ENCODE measurements at places on chromosomes 6 and 20.

DNA sequence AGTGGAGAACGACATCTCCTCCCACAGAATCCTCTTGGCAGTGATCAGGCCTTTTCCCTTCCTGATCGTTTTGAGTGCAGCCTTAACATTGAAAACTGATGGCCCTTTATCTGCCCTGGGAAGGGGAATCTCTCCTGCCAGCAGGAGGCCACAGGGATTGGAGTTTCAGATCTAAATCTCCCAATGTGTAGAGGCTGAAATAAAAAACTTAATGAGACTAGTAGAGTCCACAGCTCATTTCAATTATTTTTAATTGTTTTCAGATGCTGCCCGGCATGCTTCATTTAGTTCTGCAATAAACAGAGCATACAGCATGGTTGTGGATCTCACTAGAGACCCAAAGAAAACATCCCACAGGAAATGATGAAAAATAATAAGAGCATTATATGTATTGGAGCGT lies 662.2 kb upstream of the HS3ST5 start:
- DNase-seq: peak; percentile 87

DNA sequence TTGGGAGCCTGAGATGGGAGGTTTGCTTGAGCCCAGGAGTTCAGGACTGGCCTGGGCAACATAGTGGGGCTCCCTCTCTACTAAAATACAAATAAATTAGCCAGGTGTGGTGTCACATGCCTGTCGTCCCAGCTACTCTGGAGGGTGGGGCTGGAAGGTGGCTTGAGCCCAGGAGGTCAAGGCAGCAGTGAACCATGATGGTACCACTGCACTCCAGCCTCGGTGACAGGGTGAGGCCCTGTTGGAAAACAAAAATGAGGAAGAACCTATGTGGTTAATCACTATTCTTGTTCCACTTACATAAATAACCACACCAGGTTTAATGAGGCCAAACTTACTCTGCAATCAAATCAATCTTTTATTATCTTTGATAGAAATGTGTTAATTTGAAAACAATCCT lies 5.4 kb downstream of the PPDPF start:
- DNase-seq: no peak

- no peak for DNase-seq
Observed at GRCh38 chr6:148112851-148113319, 229.8 kb upstream of the SASH1 start.

GRCh38 chr6:8389036-8389818 lies 46.1 kb downstream of the SLC35B3 start:
- no peak for DNase-seq

GRCh38 chr6:157240960-157241311 lies 82.4 kb downstream of the TMEM242 start:
- DNase-seq: no peak

DNA sequence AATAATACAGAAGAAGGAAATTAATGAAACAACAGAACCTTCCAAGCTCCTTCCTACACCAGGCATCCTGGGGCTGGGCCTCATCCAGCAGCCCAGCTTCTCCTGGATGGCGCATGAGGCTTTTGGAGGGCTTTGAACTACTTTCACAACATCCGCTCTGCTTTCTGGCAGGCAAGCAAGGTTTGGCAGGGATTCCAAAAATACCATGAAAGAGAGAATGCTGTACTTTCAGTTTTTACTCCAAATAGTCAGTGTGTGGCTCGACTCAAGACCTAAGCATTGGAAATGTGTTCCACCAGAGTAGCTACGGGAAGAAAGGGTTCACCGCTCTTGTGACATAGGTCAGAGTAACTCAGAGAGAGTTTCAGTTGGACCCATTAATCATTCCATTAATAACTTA lies 125.4 kb downstream of the OPRM1 start:
- DNase-seq: peak; percentile 60

DNA sequence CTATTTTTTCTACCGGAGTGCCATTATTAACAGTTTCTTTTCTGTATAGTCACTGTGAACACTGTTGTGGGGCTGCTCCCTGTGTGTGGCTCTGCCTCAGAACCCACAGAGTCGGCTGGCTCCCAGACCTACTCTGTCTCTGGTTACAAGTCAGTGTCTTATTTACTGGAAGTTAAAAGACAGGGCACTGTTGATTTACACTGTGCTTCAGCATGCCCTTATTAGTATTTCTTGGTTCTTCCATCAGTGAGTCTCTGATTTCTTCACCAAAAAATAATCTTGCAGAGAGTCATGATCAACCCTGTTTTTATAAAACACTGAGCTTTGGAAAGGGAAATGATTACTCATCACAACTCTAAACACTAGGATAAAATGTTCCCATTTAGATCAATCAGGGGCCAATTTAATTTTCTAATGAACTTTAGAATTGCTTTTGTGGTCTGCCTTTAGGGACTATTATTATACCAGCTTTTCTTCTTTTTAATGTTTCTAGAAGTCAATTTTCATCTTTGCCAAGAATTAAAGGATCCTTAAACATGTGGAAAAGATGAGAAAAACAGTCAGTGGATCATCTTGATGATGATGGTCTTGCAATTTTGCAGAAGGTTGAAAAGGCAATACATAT lies 92.6 kb downstream of the UTRN start:
- DNase-seq: peak; percentile 63

GRCh38 chr6:160190081-160190480 lies 68.5 kb downstream of the SLC22A1 start:
- DNase-seq: no peak

DNA sequence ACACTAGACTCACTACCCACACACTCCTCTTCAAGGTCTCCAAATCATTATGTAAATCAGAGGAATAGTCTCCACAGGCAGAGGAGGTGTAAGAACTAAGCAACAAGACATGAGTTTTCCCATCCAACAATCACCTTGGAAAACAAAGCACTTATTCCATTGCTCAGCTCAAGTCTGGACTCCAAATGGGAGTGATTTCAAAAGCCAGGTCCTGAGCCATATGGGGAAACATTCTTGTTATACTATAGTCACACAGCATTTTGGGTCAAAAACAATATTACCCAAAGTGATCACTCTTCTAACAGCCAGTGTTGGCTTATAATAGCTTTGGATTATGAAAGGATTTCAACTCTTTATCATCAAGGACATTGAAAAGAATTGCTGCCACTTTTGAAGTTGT lies 3.6 kb upstream of the PRPH2 start:
- DNase-seq: no peak

DNA sequence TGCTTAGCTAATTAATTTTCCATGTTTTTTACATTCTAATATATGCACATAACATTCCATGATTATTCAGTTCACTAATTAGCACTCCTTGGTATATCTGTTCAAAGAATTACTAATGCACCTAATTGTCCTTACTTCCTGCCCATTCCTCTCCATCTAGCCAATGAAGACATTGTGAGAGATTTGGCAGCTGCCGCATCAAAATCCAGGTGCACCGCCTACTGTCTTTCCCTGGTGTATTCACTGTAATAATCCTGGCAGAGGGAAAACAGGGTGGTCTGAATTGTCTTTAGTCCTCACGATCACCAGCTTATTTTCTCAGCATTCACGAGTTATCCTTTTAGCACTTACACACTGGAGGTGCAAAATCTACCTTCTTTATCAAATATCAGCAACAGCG lies 61.0 kb upstream of the SCGN start:
- DNase-seq: no peak

- peak; percentile 80 for DNase-seq
Observed at GRCh38 chr6:39865011-39865888, 69.0 kb downstream of the MOCS1 start.
